ENCODE measurements at places on chromosomes 13 and 19.

GRCh38 chr19:15419413-15420025, 731 bp upstream of the AKAP8L start:
- H3K27ac ChIP-seq, result no peak overlapping the region
- peak overlapping the region; percentile 58 for H3K4me3 ChIP-seq
- H3K4me1 ChIP-seq, result peaks cover 32% of the 10 kb centered on the region

DNA sequence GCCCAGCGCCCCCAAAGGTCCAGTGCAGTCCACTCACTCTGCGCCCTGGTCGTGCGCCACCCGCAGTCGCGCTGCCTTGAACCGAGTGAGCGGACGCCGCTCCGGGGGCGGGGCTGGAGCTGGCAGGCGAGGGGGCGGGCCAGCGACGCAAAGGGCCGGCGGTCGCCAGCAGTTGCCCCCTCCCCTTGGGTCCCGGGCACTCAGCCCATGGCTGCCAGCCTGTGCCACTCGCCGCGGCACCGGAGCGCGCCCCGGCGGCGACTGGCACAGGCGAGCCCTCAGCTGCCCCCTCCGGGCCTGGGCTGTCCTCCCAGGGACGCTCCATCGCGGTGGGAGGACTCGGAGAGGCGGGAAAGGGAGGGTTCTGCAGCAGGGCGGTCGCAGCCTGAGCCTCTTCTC, at the start of gene S1PR5:
TSS of gene S1PR5 (minus strand) at position 87 of the 399 bp plus-strand sequence. CDS start 2,436 bp downstream, outside the sequence.
- H3K4me3 ChIP-seq, result peak within 1 kb of the TSS; percentile 58
- peak within 1 kb of the TSS; percentile 78 for H3K27ac ChIP-seq
- no peak for DNase-seq
- peaks cover 56% of the 10 kb centered on the region for H3K4me1 ChIP-seq

DNA sequence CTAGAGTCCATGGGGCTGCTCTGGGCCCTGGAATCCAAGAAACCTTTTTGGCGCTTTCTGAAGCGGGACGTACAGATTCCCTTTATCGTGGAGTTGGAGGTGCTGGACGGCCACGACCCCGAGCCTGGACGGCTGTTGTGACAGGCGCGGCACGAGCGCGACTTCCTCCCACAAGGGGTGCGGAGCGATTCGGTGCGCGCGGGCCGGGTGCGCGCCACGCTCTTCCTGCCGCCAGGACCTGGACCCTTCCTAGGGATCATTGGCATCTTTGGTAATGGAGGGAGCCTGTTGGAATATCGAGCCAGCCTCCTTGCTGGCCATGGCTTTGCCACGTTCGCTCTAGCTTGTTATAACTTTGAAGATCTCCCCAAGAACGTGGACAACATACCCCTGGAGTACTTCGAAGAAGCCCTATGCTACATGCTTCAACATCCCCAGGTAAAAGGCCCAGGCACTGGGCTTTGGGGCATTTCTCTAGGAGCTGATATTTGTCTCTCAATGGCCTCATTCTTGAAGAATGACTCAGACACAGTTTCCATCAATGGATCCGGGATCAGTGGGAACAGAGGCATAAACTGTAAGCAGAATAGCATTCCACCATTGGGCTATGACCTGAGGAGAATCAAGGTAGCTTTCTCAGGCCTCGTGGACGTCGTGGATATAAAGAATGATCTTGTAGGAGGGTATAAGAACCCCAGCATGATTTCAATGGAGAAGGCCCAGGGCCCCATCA, 3.5 kb upstream of the ZFP82 start:
- peak overlapping the region; percentile 42 for H3K4me3 ChIP-seq
- peaks cover 16% of the 10 kb centered on the region for H3K27me3 ChIP-seq
- no peaks in the 10 kb centered on the region for H3K36me3 ChIP-seq
- peaks cover 13% of the 10 kb centered on the region for H3K4me1 ChIP-seq
- no peak overlapping the region for H3K27ac ChIP-seq

DNA sequence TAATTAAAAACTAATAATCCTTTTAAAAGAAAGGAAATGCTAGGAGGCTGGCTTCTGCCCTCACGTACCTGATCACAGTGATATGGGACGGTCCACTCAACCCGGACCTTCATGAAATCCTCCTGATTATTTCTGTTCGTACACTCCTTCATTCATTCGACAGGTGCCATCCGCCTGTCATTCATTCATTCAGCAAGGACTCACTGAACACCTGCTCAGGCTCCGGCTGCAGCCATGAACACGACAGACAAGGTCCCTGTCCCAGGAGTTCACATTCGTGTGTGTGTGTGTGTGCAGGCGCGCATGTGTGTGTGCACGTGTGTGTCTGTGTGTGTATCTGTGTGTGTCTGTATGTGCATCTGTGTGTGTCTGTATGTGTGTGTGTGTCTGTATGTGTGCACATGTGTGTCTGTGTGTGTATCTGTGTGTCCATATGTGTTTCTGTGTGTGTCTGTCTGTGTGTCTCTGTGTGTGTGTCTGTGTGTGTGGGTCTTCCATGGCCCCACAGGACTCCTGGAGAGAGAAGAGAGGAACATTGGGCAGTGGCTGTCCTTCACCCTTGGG, 28.1 kb upstream of the CCNE1 start:
- H3K27me3 ChIP-seq, result peaks cover 7% of the 10 kb centered on the region
- H3K4me1 ChIP-seq, result no peaks in the 10 kb centered on the region
- no peak overlapping the region for H3K4me3 ChIP-seq
- no peak overlapping the region for H3K27ac ChIP-seq
- H3K36me3 ChIP-seq, result no peaks in the 10 kb centered on the region
- no peak for DNase-seq

- DNase-seq, result no peak
- no peak overlapping the region for H3K4me3 ChIP-seq
- H3K4me1 ChIP-seq, result peaks cover 36% of the 10 kb centered on the region
These were observed 1.4 kb upstream of the FZR1 start for GRCh38 chr19:3504735-3505134.

DNA sequence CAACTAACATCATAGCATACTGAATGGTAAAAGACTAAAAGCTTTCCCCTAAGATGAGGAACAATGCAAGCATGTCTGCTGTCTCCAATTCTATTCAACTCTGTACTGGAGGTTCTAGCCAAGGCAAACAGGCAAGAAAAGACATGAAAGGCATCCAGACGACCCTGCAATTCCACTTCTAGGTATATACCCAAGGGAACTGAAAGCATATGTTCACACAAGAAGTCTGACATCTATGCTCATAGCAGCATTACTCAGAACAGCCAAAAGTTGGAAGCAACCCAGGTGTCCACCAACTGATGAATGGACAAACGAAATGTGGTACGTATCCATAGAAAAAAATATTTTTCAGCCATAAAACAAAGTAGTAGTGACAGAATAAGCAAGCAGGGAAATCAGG, 39.1 kb downstream of the PEPD start:
- H3K27me3 ChIP-seq, result no peaks in the 10 kb centered on the region
- H3K27ac ChIP-seq, result no peak overlapping the region
- H3K4me3 ChIP-seq, result no peak overlapping the region
- DNase-seq, result no peak
- no peaks in the 10 kb centered on the region for H3K4me1 ChIP-seq

Data from suprapubic skin (tissue), 4 donors.